ENCODE measurements at places on chromosomes 2 and 18.

- peak; percentile 3 for DNase-seq
Observed at GRCh38 chr2:167127135-167127534, 238.9 kb downstream of the XIRP2 start.

DNA sequence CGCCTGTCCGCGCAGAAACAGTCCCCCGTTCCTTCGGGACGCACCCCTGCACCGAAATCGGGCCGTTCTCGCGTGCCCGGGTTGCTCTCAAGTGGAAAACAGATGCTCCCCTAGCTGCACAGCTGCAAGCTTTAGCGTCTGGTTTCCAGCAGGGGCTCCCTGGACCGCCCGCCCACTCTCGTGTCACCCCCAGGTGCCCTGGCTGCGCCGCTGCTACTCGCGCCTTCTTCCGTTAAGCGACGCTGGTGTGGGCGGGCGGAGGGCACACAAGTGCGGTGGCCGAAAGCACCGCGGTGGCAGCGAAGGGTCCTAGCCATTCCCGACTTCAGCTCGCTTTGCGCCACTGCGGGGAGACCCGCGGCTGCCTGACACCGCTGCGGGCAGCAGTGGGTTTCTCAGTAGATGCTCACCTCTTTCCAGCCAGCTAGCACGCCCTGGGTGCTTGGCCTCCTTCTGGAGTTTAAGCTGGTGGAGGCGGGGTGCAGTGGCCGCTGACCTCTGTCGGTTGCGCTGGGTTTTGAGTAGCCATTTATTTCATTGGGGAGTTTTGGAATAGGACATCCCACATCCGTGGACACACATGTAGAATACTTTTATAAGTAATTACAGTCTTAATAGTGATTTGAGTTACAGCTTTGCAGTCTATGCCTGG is 806 bp downstream of the ZNF407 start:
- DNase-seq, result peak; percentile 70

- no peak for DNase-seq
Observed at GRCh38 chr2:71423817-71424420, 29.4 kb upstream of the DYSF start.

GRCh38 chr2:161594445-161594844 is 29.8 kb upstream of the SLC4A10 start:
- no peak for DNase-seq

- no peak for DNase-seq
Observed at GRCh38 chr2:71063216-71063615, 5.2 kb upstream of the NAGK start.

DNA sequence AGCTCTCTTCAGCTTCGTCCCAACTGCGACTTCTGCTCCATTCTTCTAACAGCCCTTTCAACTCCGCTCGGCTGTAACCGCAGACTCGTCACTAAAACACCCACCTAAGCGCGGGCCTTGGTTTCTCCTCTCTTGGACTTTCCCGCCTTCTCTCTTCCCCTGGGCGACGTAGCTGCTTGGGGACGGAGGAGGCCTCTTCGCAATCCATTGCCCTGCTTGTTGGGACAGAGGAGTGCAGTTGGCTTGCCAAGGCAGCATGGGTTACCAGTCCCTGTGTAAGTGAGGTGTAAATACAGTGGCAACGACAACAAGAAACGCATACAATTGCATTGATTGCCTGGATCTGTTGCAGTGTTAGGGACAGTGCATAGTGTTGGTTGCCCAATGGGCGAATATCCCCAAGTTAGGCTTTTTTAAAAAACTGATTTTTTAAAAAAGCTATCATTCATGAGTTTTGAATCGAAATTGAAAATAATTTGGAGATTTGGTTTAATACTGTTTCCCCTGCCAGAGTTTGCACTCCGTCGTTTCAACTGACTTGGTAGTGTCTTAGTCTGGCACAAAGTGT is 484 bp upstream of the DARS1 start:
- peak; percentile 82 for DNase-seq

DNA sequence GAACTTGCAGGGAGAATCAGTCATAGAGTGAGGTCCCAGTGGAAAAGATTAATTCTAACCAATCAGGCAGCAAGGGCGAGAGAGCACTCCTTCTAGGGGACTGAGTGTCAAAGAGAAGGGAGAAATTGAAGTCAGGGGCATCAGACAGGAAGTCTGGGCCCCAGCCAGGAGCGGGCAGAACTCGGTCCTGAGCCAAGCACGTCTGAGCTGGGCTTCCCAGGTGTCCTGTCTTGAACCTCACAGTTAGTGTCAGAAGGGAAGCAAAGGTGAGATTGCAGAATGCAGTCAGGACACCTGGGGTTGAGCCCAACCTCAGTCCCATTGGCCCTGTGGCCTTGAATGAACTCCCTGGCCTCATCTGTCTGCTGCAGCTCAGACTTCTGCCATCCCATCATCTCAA is 220.9 kb downstream of the SMAD2 start:
- DNase-seq, result no peak

- DNase-seq, result no peak
Observed at GRCh38 chr18:36786686-36787085, 42.1 kb downstream of the TPGS2 start.

GRCh38 chr2:67650291-67651133 is 253.4 kb downstream of the ETAA1 start:
- DNase-seq, result peak; percentile 33

GRCh38 chr2:167420211-167420610 is 531.9 kb downstream of the XIRP2 start:
- no peak for DNase-seq

DNA sequence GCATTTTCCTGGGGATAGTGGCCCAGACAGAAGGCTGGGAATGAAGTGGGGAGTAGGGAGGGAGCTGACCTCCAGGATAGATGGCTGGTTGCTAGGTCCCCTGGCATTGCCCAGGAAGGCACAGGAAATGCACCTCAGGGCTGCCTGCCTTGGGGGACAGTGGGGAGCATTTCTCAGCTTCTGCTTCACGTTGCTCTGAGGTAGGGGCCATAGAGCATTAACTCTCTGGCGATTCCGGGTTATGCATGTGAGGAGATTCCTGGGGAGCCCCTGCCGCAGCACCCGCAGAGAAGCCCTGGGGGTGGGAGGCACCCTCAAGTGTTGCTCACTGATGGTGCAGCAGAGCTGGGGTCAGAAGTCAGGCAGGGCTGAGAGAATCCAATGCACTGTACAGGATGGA is 256.5 kb downstream of the CYP26B1 start:
- DNase-seq, result no peak

All from hematopoietic multipotent progenitor cell treated with erythropoietin and hydrocortisone succinate and interleukin-3 and kit ligand, for 8 days (in vitro differentiated cells).